Kidney (tissue), 22 donors: ENCODE measurements at places on chromosomes 1 and 21.
A peak's percentile ranks its signal among the peaks of the same experiment; 100 is the strongest.

DNA sequence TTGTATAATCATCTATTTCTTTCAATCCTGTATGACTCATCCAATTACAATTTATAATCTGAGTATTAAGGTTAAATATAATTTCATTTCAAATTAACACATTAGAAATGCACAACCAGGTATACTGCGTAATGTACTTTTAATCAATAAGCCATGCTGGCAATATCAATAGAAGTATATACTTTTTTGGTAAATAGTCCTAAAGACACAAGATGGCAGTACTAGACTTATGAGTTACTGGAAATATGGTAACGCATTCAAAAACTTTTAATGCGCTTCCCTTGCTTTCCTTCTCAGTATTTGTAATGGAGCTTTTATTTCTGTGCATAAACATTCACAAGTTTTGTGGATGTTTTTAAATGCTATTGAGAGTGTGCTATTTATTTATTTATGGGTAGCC lies 1162.0 kb upstream of the TMPRSS15 start:
- no peak for DNase-seq

DNA sequence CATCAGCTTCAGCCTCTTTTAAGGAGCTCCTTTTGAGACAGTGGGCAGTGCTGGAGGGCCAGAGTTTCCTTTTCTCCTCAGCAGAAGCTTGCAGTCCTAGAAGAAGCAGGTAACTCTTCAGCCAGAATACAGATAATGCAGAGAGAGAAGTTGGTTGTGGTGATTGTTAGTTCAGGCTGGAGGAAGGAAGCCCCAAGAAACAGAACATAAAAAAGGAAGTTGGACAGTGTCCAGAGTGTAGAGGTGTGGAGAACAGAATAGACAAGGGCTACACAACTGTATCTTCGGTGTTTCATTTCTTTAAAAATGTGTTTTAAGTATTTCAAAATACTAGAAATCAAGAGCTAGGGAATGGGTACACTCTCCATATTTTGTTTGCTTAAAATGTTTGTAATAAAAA lies 6.4 kb upstream of the TACSTD2 start:
- DNase-seq, result no peak

DNA sequence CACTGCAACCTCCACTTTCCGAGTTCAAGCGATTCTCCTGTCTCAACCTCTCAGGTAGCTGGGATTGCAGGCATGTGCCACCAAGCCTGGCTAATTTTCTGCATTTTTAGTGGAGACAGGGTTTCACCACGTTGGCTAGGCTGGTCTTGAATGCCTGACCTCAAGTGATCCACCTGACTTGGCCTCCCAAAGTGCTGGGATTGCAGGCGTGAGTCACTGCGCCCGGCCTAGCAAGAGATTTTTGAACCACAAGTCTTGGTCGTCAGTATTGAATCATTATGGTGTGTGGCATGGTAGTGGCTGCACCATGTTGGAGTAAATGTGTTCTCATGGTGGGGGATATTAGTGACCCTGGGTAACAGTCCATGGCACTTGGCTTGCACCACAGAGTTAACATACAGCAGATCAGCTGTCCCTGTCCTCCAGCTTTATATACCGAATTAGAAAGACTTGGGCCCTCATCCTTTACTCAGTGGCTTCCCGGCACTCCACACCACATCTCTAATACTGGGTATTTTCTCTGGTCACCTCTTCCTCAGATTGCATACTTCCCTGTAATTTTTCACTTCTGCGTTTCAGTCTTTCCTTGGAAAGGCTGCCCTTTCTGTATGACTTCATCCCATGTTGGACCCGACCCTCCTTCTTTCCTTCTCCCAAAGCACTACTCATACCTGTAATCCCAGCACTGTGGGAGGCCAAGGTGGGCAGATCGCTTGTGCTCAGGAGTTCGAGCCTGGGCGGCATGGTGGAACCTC lies 25.1 kb downstream of the AK4 start:
- no peak for DNase-seq

DNA sequence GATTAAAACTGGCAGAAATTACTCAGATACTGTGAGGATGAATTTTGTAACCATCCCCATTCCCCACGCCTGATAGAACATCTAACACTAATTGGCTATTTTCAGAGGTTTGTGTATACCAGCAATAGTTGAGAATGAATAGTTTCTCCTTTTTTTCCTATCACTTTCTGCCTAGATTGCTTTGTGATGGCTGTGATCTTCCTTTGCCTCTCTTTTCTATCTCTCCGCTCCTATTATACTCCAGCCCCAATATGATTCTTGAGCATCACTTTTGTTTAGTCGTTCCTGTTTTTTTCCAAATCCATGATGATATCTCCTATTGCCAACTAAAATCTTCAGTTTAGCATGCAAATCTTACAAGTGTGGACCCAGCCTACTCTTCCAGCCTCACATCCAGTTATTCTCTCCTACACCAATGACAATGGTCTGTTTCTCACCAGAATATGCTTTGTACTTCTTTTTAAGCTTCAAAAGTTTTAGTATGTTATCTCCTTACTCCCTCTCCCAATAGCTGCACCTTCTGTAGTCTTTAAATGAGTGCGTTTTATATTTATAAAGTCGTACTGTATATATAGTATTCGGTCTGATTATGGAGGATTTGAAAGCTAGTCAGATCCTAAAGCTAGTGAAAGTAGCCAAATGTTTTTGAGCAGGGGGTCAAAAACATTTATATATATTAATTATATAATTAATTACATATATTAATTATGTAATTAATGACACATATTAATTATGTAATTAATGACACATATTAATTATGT lies 25.2 kb downstream of the MAGI3 start:
- peak; percentile 25 for DNase-seq

DNA sequence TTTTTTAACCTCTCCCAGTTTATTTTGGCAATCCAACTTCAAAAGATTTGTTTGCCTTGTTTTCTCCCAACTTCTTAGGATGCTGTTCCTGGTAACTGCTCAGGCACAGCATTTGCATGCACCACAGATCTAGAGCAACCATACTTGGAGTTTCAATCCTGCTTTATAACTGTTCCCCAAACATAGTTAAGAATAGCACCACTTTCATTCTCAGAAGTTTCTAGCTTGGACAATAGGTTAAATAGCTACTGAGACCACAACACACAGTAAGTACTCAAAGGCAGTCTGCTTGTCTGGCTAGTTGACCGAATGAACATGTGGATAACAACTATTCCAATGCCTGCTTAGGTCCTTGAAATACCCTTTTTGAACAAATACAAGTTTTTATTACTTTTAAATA lies 76.8 kb downstream of the FOXJ3 start:
- no peak for DNase-seq

DNA sequence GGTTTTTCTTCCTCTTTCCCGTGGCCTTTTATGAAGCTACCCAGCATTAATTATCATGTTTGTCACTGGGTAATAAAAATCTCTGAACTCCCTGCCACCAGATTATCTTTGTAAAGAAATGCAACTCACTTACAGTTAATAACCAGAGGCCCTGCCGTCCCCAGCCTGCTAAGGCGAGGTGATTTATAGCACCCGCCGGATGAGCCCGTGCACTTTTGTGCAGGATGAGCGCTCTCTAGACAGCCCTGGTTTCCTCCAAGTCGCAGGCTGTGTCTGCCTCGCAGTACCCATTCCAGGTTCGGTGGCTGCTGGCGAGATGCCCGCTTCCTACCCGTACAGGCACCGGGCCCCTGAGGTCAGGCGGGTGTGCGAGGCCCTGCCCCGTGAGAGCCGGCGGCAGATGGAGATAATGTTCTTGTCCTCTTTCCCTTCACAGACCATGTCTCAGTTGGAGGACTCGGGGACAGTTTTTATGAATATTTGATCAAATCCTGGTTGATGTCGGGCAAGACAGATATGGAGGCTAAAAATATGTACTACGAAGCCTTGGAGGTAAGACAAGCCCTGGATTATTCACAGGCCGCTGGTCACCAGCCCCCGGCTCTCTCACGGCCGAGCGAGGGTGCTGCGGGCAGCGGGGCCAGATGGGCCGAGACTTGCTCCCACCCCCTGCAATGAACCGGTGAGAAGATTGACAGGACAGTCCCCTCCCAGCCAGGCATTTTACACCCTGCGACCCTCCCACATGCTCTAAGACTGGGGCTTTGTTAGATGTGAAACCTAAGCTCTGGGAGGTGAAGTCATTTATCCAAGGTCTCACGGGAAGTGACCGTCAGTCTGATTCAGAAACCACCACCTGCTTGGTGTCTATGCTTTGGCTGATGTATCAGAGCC lies 28.5 kb upstream of the SELENON start:
- DNase-seq, result peak; percentile 98

DNA sequence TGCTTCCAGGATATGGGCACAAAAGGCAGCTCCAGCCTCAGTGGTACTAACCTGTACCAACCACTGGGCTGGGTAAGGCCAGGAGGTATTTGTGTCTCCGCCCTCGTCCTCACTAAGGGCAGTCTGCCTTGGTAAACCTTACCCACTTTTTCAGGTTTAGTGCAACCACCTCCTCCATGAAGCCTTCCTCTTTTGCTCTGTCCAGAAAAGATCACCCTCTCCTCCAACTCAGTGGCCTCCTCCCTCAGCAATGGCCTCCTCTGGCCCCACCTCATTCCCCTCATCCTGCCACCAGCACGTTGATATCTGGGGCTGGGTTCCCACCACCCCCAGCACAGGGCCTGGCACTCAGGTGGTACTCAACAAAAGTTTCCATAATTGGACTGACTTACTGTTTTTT lies 161.5 kb downstream of the GRIK3 start:
- DNase-seq, result peak; percentile 5

DNA sequence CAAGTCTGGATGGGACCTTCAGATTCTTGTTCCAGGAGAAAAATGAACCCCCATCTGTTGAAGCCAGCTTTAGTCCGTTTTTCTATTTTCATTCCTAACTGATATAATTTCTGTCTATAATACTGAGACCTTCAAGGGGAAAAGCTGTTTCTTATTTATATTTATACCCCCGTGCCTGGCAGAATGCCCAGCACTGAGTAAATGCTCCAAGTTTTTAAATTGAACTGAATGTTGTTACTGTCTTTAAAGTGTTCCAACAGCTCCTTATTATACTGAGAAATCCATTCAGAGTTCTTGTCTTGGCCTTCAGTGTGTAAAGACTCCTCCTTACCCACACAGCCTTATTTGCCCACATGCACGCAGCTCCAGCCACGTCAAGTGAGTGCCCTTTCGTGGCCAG lies 178.6 kb upstream of the HMGB4 start:
- no peak for DNase-seq

DNA sequence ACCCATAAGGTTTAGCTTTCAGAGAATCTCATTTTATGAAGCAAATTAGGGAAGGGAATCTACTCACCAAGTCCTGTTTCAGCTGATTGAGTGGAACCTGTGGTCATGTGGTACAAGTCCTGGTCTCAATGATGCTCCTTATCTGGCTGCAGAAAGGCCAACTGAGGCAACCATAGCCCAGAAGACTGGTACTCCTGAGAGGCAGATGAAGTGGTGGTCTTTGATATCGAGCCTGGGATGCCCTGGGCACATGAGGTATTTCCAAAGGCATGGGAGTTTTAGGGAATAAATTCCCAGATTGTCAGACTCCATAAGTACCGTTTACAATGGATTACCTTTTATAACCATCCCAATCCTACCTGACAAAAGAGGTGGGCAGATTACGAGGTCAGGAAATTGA lies 3.3 kb downstream of the MX1 start:
- DNase-seq, result no peak

DNA sequence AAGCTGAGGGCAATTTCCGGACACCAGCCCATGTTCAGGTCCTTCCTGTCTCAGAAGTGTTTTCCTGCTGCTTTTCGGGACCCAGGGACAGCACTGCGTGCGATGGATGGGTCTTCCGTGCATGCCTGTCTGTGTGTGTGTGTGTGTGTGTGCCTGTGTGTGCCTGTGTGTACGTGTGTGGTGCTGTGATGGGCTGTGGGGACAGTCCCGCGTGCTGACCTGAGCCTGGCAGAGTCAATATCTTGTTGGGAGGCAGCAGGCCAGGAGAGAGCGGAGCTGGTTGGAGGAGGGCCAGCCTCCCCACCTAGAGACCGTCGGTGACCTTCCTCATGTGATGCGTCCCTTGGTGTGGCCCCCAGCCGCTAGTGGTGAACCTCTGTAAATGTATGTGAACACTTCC lies 13.7 kb downstream of the SKI start:
- DNase-seq, result no peak
